ENCODE measurements at places on chromosomes 7 and 10. TPM values are rescaled to one million over a fixed set of nuclear protein-coding genes. Genes with fewer than 3 reads are reported as not detected.

DNA sequence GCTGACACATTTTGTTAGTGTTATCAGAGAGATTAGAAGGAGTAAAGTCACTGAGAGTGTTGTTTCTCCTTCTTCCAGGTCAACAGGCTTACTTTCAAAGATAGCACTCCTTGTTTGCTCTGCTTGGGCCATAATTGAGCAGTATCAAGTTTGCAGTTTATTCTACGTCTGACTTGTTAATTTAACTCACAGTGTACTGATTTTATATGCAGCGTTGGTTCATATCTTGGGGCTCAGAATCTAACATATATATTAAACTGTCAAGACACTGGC, 430.2 kb downstream of the EXOC4 start:
- no peak overlapping the region for H3K27ac ChIP-seq
- no peak overlapping the region for H3K4me3 ChIP-seq
- no peaks in the 10 kb centered on the region for H3K27me3 ChIP-seq
- H3K36me3 ChIP-seq, result no peaks in the 10 kb centered on the region

- DNase-seq, result no peak
- H3K4me1 ChIP-seq, result no peaks in the 10 kb centered on the region
- no peaks in the 10 kb centered on the region for H3K36me3 ChIP-seq
- H3K27ac ChIP-seq, result no peak overlapping the region
Measured at GRCh38 chr7:114416129-114416990, 1.7 kb downstream of the FOXP2 start.

TAS2R60 gene
- not detected for total RNA-seq

- H3K27me3 ChIP-seq, result no peaks in the 10 kb centered on the region
- no peak overlapping the region for H3K27ac ChIP-seq
- peak; percentile 34 for DNase-seq
Measured at GRCh38 chr10:78579995-78580394, 488.8 kb upstream of the ZMIZ1 start.

- DNase-seq, result no peak
- H3K4me1 ChIP-seq, result no peaks in the 10 kb centered on the region
- H3K4me3 ChIP-seq, result no peak overlapping the region
- H3K36me3 ChIP-seq, result no peaks in the 10 kb centered on the region
- H3K27ac ChIP-seq, result no peak overlapping the region
- no peaks in the 10 kb centered on the region for H3K27me3 ChIP-seq
Measured at GRCh38 chr10:120783867-120784266, 67.3 kb upstream of the WDR11 start.

TMEM273 gene
- 5.1 TPM for total RNA-seq

OR2A7 gene
- 13.1 TPM for total RNA-seq

DNA sequence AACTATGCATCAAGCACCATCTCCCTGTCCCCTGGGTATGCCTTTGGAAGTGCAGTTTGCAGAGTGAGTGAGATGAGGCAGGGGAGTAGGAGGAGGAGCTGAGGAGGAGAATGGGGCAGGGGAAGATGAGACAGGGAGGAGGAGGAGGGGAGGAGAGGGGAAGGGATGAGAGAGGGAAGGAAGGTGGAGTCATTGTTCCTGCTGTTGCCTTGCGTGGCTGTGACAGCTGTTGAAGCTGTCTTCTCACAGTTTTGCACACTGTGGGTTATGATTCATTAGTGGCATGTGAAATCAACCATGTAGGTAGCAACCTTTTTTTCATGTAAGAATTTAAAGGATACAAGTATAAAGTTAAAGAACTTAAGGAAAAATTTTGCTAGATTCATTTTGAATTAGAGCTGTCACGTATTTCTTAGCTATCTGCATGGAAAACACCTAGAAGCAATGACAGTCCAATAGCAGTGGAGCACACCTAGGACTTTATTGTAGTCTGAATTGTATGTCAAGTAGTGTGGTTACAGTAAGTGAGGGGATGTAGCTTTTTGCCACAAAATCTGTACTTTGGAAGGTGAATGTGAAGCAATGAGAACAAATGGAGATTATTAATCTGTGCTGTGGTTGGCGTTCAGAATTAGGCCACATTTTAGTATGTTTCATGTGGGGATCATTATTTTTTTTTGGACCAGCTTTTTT, 21.7 kb downstream of the CCM2 start:
- DNase-seq, result no peak
- no peak overlapping the region for H3K4me3 ChIP-seq
- H3K4me1 ChIP-seq, result no peaks in the 10 kb centered on the region
- H3K36me3 ChIP-seq, result no peaks in the 10 kb centered on the region
- H3K27ac ChIP-seq, result no peak overlapping the region

AKR1D1 gene
- not detected for total RNA-seq

LRIT1 gene
- total RNA-seq, result not detected

GRCh38 chr10:81013771-81014170, 476.1 kb downstream of the SH2D4B start:
- no peak for DNase-seq
- H3K27me3 ChIP-seq, result no peaks in the 10 kb centered on the region

FEZF1 gene
- total RNA-seq, result not detected

- no peak overlapping the region for H3K4me3 ChIP-seq
- no peaks in the 10 kb centered on the region for H3K36me3 ChIP-seq
- no peak overlapping the region for H3K27ac ChIP-seq
- H3K27me3 ChIP-seq, result no peaks in the 10 kb centered on the region
- no peaks in the 10 kb centered on the region for H3K4me1 ChIP-seq
Measured at GRCh38 chr10:77368006-77368405, 269.6 kb downstream of the KCNMA1 start.

MALRD1 gene
- 0.27 TPM for total RNA-seq

DNA sequence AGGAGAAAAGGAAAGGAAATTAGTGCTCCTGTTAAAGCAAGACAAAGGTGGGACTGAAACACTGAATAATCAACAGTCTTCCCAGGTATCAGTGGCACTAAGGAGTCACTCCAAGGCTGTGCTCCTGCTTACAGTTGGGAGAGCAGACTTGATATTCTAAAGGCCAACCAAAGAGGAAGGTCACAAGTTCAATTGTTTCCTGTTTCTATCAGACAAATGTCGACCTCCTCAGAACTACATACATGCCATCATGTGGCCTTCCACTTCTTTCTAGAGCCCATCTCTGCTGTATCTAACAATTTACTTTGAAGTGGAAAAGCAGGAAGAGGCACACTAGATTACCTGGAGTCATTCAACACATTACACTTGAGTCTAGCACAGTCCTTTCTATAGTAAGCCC, 3.4 kb downstream of the ZNF239 start:
- no peak overlapping the region for H3K27ac ChIP-seq
- no peak for DNase-seq
- no peaks in the 10 kb centered on the region for H3K36me3 ChIP-seq
- no peak overlapping the region for H3K4me3 ChIP-seq
- no peaks in the 10 kb centered on the region for H3K27me3 ChIP-seq

DNA sequence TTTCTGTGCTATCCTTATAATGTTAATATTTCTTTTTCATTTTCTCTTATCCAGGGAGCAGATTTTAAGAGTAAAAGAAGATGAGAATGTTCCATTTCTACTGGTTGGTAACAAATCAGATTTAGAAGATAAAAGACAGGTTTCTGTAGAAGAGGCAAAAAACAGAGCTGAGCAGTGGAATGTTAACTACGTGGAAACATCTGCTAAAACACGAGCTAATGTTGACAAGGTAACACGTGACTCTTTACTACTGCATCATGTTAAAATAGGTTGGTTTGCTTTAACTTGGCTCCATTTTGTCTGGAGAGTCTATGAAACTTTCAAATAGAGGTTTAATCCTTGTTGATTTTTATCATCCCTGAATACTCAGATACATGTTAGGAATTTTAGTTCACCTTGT, 73.3 kb downstream of the RALA start:
- H3K27me3 ChIP-seq, result no peaks in the 10 kb centered on the region
- H3K4me3 ChIP-seq, result no peak overlapping the region
- H3K4me1 ChIP-seq, result no peaks in the 10 kb centered on the region
- no peak for DNase-seq

DNA sequence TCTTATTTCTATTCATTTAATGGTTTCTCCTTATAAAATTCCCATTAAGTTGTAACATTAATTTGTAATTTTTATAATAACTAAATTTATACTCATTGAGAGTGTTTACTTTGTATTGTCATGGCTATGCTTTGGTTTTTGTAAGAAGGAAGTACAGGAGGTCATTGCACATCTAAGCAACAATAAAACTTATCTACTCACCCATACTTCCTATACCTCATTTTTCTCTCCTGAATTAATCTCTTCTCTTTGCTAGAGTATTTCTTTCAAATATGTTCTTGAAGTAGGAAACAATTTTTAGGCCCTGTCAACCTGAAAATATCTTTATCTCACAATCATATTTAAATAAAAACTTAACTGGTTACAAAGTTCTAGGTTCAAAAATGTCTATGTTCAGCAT, 95.4 kb upstream of the WDR11 start:
- H3K4me3 ChIP-seq, result no peak overlapping the region
- no peaks in the 10 kb centered on the region for H3K4me1 ChIP-seq
- no peaks in the 10 kb centered on the region for H3K36me3 ChIP-seq
- no peaks in the 10 kb centered on the region for H3K27me3 ChIP-seq
- DNase-seq, result no peak

SPDYE8 gene
- not detected for total RNA-seq

C1QL3 gene
- not detected for total RNA-seq

DNA sequence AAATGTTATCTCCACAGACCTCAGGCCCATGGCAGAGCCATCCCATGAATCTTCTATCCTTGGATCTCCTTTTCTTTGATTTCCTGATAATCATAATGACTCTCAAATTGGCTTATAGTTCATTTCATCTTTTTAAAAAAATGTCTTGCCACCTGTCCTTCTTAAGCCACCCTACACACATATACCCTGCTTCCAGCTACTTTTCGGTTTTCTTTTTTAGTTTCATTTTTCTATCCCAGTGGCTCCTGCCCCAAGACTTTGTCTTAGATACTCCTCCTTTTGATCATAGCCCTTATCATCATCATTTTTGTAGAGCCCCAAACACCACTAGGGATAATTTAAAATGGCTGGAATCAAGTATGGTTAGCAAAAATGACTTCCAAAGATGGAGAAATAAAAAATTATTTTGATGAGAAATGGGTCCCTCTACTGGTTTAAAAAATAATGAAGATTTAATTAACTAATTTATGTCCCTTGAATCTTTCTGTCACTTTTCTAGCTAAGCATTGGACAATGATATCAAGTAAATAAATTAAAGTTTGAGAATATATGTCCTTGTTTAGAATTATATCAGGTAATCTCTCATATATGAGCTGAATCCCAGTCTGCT, 277.3 kb upstream of the SEMA3D start:
- H3K4me1 ChIP-seq, result no peaks in the 10 kb centered on the region
- H3K27ac ChIP-seq, result no peak overlapping the region
- no peaks in the 10 kb centered on the region for H3K36me3 ChIP-seq
- no peak for DNase-seq
- no peaks in the 10 kb centered on the region for H3K27me3 ChIP-seq

HMX2 gene
- total RNA-seq, result 0.15 TPM

- H3K4me3 ChIP-seq, result no peak overlapping the region
- no peak overlapping the region for H3K27ac ChIP-seq
- no peak for DNase-seq
Measured at GRCh38 chr7:134651991-134652390, 5.3 kb downstream of the BPGM start.

MLXIPL gene
- total RNA-seq, result 15.7 TPM

- no peaks in the 10 kb centered on the region for H3K4me1 ChIP-seq
- no peaks in the 10 kb centered on the region for H3K27me3 ChIP-seq
- H3K36me3 ChIP-seq, result no peaks in the 10 kb centered on the region
- DNase-seq, result no peak
- no peak overlapping the region for H3K27ac ChIP-seq
Measured at GRCh38 chr7:158322616-158323530, 264.8 kb downstream of the PTPRN2 start.

DNA sequence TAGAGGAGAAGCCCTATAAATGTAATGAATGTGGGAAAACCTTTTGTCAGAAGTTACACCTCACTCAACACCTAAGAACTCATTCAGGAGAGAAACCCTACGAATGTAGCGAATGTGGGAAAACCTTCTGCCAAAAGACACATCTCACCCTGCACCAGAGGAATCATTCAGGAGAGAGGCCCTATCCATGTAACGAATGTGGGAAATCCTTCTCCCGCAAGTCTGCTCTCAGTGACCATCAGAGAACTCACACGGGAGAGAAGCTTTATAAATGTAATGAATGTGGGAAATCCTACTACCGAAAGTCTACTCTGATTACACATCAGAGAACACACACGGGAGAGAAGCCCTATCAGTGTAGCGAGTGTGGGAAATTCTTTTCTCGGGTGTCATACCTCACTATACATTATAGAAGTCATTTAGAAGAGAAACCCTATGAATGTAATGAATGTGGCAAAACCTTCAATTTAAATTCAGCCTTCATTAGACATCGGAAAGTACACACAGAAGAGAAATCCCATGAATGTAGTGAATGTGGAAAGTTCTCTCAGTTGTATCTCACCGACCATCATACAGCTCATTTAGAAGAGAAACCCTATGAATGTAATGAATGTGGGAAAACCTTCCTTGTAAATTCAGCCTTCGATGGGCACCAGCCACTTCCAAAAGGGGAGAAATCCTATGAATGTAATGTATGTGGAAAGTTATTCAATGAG, 18.9 kb downstream of the RBAK start:
- H3K36me3 ChIP-seq, result peaks cover 42% of the 10 kb centered on the region
- H3K27ac ChIP-seq, result no peak overlapping the region
- H3K27me3 ChIP-seq, result no peaks in the 10 kb centered on the region
- no peaks in the 10 kb centered on the region for H3K4me1 ChIP-seq
- H3K4me3 ChIP-seq, result no peak overlapping the region
- DNase-seq, result no peak

DNA sequence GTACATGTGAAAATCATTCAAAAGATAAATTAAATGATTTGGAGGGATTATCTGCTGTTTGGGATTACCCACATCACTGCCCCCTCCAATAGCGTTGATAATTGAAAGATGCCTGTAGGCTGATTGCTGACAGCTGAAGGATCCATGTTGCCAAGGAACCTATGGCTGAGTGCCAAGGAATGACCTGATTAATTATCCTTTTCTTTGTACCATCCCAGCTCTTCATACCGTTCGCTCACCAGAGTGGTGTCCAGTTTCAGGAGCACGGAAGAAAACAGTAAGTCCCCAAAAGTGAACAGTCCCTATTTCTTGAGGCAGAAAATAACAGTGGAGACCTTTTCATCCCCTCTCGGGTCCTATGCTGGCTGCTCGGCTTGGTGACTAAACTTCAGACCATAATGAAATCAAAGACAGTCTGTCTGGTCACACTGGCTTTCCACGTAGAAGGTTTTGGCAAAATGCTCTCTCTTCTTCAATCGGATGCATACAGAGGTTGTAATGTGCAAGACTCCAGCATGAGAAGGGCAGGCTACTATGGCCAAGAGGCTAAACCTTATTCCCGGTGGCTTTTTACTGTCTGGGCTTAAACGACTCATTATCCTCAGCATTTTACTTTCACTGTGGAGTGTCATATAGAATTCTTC, 108.8 kb downstream of the SPAG6 start:
- no peak for DNase-seq
- no peak overlapping the region for H3K4me3 ChIP-seq
- H3K27me3 ChIP-seq, result no peaks in the 10 kb centered on the region
- H3K36me3 ChIP-seq, result no peaks in the 10 kb centered on the region
- no peaks in the 10 kb centered on the region for H3K4me1 ChIP-seq

TLX1 gene
- total RNA-seq, result 0.21 TPM

HYAL4 gene
- total RNA-seq, result not detected

Measured in colonic mucosa (tissue), 4 donors.